Forelimb muscle (tissue), 1 donor: ENCODE measurements at places on chromosomes 16 and 17. TPM values are rescaled to one million over a fixed set of nuclear protein-coding genes. Genes with fewer than 3 reads are reported as not detected.

Gene ARSG
- 3.7 TPM for polyA plus RNA-seq

- no peak for DNase-seq
Measured at GRCh38 chr16:1121601-1122397, 25.8 kb upstream of the C1QTNF8 start.

GRCh38 chr17:27498615-27499309 is 42.5 kb downstream of the KSR1 start:
- no peak for DNase-seq

DNA sequence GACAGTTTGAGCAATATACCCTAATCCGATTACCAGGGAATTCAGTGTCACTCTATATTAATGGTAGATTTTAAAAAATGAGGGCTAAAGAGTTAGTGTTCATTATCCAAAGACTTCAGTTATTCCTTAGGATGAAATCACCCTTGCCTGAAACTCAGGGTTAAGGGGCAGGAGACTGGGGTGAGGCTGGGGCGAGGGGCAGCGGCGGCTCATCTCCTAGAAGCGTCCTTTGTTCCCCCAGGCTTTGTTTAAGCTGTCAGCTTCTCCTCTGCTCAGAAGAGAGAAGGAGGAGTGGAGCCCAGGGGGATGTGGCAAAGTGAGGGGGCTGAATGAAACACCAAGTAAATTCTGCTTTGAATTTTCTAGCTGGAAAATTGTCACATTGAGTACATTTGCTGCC is 117.7 kb upstream of the ELAC2 start:
- DNase-seq = no peak

DNA sequence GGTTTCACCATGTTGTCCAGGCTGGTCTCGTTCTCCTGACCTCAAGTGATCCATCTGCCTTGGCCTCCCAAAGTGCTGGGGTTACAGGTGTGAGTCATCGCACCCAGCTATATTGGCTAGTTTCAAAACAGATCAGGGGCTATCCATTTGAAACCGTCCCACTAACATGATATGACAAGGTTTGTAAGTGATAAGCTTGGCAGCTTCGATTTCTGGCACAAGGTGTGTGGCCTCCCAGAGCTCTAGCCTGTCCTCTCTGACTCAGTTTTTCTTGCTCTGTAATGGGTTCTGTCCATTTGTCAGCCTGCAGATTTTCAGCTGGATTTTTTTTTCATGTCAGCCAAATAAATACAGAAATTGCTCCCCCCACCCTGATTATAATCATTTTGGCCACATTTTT is 31.8 kb upstream of the TENT4B start:
- no peak for DNase-seq

- DNase-seq = no peak
Measured at GRCh38 chr17:15966879-15967248, 21.9 kb downstream of the ADORA2B start.

- DNase-seq = no peak
Measured at GRCh38 chr16:1776672-1776955, 3.7 kb upstream of the MRPS34 start.

- no peak for DNase-seq
Measured at GRCh38 chr16:88739139-88739976, 33.1 kb downstream of the CTU2 start.

DNA sequence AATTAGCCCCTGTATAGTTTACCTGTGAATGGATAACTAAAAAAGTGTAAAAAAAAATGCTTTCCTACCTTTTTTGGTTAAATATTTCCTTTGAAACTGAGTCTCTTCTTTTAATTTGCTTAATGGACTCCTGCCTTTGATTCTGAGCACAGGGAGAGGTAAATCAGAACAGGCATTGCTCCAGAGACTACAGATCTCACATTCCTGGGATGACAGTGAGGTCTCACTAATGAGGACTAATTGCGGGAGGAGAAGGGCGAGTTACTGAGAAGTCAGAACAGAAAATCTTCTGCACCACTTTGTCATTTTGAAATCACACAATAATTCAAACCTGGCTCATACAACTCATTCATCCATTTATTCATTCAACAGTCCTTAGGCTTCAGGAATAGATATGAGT is 437.0 kb upstream of the ASIC2 start:
- no peak for DNase-seq

Gene TRIM72
- polyA plus RNA-seq = 82.7 TPM

DNA sequence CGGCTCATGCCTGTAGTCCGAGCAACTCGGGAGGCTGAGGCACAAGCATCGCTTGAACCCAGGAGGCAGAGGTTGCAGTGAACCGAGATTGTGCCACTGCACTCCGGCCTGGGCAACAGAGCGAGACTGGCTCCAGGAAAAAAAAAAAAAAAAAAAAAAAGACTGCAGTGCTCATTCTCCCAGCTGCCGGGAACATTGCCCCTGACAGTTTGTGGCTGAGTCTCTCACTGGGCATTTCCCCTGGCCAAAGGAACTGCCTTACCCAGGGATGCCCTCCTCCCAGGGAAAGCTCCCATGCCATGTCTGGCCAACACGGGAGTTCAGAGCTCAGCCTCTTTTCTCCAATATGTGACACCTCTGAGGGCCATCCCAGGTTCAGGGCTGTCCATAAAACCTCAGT is 21.3 kb upstream of the USP10 start:
- DNase-seq = no peak

GRCh38 chr16:64098451-64098850 is 1023.4 kb downstream of the CDH11 start:
- no peak for DNase-seq

DNA sequence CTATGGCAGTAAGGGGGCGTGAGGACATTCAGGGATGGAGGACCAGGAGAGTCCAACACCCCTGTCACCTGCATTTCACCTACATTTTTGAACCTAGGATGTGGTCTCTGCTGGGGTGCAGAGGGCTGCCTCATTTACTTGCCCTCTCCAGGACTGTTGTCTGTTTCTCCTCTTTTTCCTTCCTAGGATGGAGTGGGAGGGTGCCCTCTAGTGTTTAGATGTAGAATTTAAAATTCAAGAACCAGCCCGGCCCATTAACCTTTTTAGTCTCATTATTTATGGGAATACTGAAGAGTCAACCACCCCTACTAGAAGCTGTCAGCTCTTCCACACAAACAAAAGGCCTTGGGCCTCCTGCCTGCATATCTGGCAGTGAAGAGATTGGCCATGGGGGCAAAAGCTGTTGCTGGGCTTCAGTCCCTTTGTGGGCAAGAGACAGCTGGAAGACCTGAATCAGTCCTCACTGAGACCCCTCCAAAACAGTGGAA is 2.5 kb upstream of the STARD3 start:
- DNase-seq = no peak

Gene KCTD2
- 20.5 TPM for polyA plus RNA-seq

GRCh38 chr17:28081467-28081866 is 39.0 kb downstream of the NLK start:
- DNase-seq = no peak

GRCh38 chr17:7834542-7834956 is 532 bp downstream of the KDM6B start:
- DNase-seq = no peak

DNA sequence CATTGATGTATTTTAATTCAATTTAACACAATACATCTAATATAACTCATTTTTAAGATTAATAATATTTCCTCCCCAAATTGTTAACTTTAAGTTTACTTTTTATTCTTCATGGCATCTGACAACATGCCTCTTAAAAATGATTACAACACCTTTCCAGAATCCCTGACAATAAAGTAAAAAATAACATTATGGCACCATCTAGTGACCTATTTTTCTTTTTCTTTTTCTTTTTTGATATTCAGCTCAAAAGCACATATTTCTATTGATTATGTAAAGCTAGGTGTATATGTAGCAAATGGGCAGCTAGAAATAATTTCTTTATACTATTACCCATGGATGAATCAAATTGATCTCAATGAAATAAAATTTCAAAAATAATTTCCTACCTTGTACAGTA is 834.3 kb upstream of the CDH8 start:
- no peak for DNase-seq

- no peak for DNase-seq
Measured at GRCh38 chr17:70919241-70919640, 749.9 kb downstream of the KCNJ2 start.

DNA sequence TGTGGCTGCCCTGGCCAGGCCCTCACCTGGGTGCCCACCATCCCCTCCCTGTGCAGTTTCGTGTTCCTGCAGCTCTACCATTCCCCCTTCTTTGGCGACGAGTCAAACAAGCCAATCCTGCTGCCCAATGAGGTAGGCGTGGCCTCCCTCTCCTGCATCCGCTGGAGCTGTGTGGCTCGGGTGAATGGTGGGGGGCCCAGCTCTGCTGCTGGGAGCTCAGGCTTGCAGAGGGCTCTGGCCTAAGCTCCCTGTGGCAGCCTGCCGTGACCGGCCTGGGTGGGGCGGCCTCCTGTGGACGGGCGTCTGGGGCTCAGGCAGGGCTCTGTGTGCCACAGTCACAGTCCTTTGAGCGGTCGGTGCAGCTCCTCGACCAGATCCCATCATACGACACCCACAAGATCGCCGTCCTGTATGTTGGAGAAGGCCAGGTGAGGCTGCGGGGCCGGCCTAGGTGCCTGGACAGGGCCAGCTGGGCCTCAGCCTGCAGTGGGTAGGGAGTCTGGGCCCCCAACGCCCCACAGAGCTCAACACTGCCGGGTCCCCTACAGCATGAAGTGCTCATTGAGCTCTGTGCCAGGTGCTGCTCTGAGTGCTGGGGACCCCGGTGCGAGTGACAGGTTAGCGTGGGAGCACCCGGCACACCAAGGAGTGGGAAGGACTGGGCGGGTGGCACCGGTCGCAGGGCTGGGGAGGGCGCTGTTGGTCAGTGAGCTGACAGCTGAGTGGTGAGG is 37.3 kb downstream of the TSC2 start:
- DNase-seq = no peak

DNA sequence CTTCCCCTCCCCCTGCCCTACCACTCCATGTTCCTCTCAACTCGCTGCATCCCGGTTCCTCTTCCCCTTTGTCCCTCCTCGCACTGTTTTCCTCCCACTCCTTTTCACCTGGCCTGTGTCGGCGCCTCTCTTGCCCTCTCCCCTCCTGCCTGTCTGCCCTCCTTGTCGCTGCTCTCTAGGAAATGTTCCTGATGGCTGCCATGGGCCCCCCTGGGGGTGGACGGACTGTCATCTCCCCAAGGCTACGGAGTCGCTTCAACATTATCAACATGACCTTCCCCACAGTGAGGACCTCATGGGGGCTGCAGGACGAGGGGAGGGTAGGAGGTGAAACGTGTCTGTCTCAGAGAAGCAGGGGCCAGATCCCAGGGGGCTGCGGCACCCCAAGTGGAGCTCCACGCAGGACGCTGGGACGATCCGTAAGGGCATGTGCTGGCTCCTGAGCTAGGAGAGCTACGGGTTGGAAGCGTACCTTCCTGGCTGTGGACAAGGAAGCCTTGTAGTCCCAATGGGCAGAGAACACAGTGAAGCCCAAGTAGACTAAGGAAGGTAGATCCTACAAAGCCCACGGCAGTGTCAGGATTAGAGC is 39.8 kb upstream of the KDM6B start:
- no peak for DNase-seq

GRCh38 chr17:61594294-61594825 is 3.3 kb upstream of the NACA2 start:
- DNase-seq = no peak

DNA sequence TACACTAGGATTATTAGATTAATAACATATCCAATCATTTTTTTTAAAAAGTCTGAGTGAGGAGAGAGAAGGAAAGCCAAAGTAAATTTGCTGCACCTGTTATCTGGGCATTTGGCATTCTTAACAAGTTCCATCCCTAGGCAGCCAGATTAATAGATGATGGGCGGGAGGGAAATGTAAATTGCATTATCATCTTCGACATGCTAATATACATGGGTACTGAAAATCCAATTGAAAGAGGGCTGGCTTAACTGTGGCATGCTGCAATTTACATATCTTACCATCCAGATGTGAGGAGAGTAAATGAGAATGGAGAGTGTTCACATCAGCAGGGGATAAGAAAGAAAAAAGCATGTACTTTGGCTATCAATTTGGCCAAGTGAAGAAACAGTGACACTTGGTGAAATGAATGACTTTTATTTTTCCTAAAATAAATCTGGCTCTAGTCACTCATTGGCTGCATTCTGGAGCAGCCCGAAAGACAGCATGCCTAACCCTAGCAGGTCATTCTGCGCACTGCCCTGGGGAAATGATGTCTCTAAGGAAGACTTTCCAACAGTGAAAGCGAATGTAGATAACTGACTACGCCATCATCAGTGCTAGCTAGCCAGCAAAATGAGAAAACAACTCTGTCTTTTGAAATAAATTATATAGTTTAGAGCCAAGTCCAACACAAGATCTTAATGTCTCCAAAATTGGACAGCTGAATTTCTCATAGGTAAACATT is 57.9 kb downstream of the HYDIN start:
- no peak for DNase-seq

GRCh38 chr17:55652114-55652823 is 70.4 kb downstream of the TMEM100 start:
- no peak for DNase-seq

- DNase-seq = no peak
Measured at GRCh38 chr17:58560511-58560910, 46.1 kb upstream of the MTMR4 start.

Gene MYH2
- polyA plus RNA-seq = 74.3 TPM

DNA sequence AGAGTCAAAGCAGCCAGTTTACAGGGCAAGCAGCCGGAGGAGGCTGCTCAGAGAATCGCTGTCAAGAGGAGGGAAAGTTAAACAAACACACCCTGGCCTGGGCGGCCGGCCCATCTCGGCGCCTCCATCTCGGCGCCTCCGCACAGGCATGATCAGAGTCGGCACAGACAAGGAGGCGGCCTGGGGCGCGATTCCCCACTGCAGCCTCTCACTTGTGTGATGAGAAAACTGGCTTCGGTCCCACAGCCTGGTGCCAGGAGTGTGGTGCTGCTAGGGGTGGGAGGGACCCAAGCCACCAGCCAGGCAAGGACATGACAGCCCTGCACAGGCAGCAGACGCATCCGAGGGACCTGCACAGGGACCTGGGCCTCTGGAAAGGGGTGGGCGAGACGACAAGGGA is 17.7 kb downstream of the SLC38A10 start:
- no peak for DNase-seq

DNA sequence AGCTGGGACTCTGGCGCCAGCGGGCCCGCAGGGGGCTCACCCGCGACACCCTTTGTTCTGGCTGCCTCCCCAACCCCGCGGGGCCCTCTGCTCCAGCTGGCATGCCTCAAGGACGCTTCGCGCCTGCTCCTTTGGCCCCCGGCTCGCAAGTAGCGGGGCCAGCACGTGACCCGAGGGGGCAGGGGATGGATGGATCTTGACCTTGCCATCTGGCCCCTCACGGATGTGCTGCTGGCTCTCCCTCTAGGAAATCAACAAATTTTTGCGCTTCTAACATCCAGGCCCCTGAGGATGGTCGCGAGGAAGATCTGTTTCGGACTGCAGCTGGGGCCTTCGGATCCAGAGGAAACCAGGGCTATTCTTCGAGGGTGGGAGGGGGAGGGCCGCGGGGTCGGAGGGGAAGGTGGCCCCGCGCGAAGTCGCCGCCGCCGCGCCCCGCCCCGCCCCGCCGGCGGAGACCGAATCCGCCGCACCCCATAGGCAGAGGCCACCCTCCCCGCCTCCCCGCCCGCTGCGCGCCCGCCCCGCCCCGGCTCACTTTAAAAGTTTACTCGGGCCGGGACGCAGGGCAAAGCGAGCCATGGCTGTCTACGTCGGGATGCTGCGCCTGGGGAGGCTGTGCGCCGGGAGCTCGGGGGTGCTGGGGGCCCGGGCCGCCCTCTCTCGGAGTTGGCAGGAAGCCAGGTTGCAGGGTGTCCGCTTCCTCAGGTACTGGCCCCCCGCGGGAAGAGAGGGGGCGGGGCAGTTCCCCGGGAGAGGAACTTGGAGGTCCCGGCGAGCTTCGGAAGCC is at the start of gene ACSF2:
Gene ACSF2 (plus strand): TSS at position 537 of the 790 bp plus-strand sequence. CDS start 44 bp downstream, at position 581.
- DNase-seq = no peak

GRCh38 chr17:58341861-58342475 is 10.0 kb downstream of the SUPT4H1 start:
- DNase-seq = no peak
